G401 (cell line): ENCODE measurements at places on chromosomes 13 and 19.

DNA sequence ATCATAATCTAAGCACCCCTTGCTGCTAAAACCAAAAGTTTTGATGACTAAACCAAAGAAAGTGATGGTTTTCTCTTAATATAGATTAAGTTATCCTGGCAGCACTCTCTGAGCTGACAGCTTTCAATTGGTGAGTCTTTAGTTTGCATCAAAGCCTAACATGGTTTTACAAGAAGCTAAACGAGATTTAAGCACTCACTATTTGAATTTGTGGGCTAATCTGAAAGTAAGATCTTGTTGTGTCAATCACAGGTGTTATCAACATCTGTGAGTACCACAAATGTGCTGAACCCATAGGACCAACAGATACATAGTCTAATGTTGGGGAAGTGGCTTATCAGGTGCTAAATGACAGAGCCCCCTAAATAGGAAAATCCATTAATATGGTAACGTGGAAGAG lies 223.9 kb downstream of the LHFPL6 start:
- DNase-seq = no peak

DNA sequence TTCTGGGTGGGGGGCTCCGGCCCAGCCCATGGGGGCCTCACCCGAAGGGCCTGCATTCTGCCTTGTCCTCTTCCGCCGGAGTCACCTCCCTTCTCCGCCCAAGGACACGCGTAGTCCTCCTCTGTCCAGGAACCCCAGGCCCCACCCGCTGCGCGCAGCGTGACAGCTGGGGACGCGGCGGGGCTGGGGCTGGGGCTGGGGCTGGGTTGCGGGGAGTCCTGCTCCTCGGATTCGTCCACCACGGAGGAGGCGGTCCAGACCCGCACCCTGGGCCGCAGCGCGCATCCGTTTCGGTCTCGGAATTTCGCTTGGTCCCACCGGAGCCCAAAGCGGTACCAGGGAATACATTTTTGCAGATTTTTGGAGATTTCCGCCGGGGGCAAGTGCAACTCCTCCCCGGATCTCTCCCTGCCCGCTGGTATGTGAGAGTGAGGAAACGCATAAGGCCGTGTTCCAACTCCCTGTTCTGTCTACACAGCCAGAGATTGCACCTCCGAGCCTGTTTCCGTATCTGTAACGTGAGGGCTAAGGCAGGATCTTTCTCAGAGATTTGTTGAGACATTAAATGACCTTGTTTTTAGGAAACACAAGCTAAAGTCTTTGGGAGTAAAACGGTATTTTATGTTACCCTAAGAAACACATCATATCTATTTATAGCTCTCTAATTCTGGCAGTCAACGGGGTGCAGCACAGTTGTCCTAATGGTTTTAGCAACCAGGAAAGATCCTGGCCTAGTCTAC lies at the start of gene COX7A1:
TSS of gene COX7A1 (minus strand) at position 96 of the 740 bp plus-strand sequence. CDS start at position 56, 40 bp downstream.
- DNase-seq = peak; percentile 70

DNA sequence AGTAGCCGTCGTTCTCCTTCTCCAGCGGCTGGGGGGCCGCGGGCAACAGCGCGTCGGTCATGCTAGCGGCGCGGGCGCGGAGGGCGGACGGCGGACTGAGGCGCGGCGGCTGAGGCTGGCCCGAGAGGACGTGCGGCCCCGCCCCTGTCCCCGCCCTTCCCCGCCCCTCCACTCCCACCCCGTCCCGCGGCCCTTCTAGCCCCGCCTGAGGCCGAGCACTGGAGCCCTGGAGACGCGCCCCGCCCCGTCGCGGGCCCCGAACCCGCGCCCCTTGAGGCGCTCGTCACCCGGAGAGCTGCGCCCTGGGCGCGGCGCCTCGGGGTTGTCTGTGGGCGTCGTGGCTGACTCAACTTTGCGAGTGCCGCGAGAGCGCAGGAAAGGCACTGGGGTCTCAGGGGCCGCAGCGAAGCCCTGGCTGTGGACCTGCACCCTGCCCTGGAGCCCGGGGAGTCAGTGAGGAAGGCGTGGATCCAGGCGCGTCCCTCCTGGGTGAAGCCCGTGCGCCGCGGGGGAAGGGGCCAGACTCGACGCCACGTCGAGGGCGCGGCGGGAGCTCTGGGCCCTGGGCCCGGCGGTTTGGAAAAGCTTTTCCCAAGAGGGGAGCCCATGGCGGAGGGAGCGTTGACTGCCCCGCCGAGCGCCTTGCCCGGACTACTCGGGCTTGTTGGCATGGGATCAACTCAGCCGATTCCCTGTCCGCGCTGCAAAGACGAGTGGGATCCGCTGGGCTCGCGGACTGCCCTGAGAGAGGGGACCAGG lies at the start of gene RHPN2:
TSS of gene RHPN2 (minus strand) at position 97 of the 759 bp plus-strand sequence. CDS start at position 61, 36 bp downstream.
- DNase-seq = peak; percentile 69

GRCh38 chr13:34430294-34430693 lies 511.8 kb upstream of the NBEA start:
- no peak for DNase-seq

DNA sequence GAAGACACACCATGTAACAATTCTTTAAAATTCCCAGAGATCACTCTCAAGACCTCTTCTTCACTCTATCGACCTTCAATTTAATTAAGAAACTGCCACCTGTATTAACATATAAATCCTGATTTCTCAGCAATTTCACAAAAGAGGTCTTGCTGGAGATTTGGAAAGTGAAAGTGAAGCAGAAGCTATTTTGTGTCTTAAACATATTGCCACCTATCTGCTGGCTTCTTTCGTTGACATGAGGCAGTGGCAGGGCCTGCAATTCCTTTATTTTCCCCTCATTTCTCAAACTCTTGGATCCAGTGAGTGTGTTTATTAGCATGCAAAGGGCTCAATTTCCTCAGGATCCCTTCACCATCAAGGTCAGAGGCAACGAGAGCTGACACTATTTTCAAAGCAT lies 780.2 kb upstream of the SLITRK1 start:
- no peak for DNase-seq

GRCh38 chr13:31214435-31214834 lies 14.7 kb downstream of the B3GLCT start:
- DNase-seq = no peak
